ENCODE measurements at places on chromosomes 1 and 21.

- no peak for DNase-seq
Measured at GRCh38 chr1:153194331-153195050, 8.7 kb upstream of the LELP1 start.

- DNase-seq, result no peak
Measured at GRCh38 chr1:178784131-178784536, 59.1 kb downstream of the RALGPS2 start.

- no peak for DNase-seq
Measured at GRCh38 chr1:183896466-183897048, 91.6 kb downstream of the RGL1 start.

- no peak for DNase-seq
Measured at GRCh38 chr1:70003211-70003908, 202.0 kb downstream of the LRRC40 start.

GRCh38 chr21:26153758-26154157 lies 16.8 kb downstream of the APP start:
- DNase-seq, result peak; percentile 83

DNA sequence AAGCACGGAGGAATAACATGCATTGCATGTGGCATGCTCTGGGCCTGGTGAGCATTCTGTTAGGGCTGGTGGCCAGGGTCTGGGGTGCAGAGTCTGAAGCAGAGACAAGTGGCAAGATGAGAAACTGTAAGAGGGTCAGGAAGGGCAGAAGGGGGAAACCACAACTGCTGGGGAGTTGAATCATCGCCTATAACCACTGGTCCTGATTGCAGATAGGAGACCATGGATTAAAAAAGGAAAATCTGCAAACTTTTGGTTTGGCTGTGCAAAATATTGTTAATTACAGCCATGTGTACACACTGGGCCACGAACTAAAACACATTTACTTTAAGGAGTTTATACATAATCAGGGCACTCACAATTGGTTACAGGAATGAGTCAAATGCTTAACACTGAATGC lies 76.6 kb downstream of the TGFBR3 start:
- DNase-seq, result peak; percentile 74

- DNase-seq, result no peak
Measured at GRCh38 chr1:198764748-198765147, 125.9 kb downstream of the PTPRC start.

- DNase-seq, result no peak
Measured at GRCh38 chr1:40372658-40373322, 737 bp upstream of the SMAP2 start.

DNA sequence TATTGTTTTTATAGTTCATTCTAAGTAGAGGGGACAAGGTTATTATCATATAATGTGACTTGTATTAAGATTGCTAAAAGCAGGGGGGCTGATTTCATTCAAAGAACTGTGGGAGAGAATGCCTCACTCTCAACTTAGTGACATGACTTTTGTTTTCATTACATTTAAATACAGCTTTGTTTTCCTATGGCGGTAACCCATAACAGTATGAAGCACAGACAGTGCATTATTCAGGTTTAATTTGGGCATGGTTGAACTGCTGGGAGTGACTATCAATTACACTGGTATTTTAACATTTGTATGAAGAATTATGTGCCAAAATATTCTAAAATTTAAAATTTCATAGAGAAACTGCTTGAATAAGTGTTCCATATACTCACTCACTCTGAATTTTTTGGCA lies 637.3 kb downstream of the USP25 start:
- no peak for DNase-seq

GRCh38 chr1:227938911-227939790 lies 8.6 kb downstream of the WNT9A start:
- no peak for DNase-seq

DNA sequence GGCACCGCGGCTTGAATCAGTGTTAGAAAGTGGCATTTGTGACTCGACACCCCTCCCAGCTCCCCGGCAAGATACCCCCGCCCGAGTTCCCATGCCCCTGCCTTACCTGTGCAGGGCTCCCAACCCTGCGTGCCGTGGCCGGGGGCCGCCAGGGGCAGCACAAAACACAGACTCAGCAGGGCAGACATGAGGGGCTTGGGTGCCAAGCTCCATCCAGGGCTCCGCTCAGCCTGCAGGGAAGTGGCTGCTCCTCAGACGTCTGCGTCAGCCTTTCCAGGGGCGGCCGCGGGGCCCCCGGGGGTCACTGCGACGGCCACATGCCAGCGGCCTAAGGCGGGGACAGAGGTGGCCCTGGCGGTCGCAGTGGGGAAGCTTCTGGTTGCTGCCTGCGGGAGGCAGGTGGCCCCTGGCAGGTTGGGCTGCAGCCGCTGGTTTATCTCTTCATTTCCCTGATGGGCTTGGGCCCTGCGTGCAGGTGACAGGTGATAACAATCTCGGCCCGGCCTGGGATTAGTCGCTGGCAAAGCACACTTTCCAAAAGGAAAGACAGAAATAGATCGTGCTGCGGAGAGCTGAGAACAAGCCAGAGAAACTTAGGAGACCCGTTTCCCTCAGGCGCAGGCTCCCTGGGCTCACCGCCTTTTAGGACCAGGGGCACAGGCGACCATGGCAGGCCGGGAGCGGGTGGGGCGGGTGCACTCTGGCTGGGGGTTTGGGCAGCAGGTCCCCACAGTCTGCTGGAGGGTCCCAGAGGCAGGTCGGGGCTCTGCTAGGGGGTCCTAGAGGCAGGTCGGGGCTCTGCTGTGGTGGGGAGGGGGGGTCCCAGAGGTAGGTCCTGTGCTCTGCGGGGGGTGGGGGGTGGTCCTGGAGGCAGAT lies at the start of gene TSPEAR:
Gene TSPEAR (minus strand): TSS at position 246 of the 876 bp plus-strand sequence. CDS start 58 bp downstream, at position 188.
- no peak for DNase-seq

- no peak for DNase-seq
Measured at GRCh38 chr1:232238009-232238408, 391.9 kb downstream of the SIPA1L2 start.

DNA sequence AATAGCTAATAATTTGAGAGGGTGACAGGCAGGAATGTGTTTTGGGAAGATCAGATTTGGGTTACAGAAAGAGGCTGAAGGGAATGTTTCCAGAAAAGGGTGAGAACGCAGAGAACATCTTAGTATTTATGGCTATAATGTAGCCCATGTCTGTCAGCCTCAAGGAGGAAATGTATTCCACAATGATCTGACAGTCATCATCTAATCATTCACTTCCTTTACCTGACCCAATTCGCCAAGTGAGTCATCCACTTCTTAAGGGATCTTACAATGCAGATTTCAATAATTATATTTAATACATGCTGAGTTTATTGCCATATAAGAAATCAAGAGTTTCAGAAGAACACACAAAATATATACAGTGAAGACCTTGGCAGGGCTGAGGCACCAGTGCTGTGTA lies 10.8 kb downstream of the TRIM45 start:
- no peak for DNase-seq

DNA sequence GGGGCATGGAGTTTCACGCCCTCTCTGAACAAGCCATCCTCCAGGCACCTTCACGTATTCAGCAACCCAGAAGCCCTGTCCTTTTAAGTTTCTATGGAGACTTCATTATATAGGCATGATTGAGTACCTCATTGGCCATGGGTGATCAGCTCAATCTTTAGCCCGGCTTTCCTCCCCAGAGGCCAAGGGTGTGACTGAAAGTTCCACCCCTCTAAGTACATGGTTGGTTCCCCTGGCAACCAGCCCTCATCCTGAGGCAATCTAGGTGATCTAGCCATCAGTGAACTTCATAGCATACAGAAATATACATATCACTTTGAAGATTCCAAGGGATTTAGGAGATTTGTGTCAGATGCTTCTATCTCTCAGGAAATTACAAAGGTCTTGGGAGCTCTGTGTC lies 21.3 kb upstream of the DHX9 start:
- no peak for DNase-seq

DNA sequence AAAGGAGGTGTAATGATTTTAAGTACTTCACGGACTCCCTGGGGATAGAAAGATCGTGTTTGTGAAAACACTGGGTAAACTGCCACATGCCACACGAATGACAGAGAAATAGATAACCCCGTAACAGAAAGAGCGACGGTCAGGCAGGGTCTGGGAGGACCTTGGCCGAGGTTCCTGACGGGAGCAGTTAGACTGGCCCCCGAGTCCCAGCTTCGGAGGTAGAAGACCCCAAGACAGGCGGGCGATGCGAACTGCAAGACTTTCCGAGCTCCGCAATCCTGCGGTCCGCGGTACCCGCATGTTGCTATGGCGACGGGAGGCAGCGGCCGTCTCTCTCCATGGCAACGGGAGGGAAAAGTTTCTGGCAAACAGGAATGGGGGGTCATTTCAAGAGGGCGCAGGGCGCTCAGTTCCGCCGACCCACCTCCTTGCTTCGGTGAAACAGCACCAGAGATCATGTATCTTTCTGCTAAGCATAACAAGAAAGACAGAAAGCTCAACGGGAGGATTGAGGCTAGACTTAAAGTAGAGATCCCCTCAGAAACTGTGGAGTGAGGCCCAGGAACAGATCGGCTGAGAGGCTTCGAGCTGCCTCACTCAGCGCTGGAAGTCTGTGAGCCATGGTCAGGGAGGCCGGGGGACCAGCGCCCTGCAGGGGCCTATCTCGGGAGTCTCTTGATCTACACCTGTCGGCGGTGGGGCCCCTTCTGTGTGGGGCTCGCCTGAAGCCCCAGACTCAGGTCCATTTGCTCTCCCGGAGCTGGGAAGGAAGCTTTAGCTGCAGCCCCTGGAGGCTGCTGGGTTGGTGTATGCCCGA lies 685 bp upstream of the SYT6 start:
- peak; percentile 9 for DNase-seq

DNA sequence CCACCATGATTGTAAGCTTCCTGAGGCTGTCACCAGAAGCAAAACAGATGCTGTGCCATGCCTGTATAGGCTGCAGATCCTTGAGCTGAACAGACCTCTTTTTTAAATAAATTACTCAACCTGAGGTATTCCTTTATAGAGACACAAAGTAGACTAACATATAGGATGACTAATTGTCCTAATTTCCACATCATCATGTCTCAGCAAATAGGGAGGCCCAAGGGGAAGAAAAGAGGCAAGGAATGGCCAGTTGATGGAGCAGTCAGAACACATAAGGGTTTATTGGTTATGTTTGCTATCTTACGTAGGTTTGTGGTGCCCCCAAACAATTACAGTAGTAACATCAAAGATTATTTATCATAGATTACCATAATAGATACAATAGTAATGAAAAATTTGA lies 126.2 kb downstream of the RASAL2 start:
- no peak for DNase-seq

DNA sequence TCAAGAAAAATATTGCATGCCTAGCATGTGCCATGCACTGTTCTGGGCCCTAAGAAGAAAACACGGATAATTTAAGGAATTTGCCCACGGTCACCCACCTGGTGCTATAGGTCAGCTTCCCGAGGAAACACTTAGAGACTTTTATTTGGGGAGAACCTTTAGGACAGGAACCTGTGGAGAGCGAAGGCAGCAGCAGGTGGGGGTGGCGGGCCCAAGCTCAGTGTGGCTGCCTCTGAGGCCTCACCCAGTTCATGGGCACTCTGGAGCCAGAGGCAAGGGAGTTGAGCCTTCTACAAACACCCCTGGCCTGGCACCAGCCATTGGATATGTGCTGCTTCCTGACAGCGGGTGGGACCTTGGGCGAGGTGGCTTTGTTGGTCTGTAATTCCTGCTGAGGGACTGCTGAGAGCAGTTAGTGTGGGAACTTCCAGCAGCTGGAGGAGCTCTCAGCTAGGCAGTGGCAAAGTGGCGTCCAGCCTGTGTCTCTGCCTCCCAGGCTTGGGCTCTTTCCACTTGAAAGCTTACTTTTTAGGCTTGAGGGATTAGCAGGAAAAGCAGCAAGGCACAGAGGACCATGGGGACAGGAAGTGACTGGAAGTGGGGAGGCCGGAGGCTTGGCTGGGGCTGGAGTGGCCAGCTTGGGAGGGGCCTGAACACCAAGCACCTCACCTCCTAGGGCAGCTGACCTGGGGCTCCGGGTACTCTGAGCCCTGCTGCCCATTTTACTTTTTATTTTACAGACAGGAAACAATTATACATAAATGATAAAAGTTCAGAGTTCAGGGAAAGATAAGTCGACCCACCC lies 19.1 kb downstream of the MRPL37 start:
- peak; percentile 14 for DNase-seq

DNA sequence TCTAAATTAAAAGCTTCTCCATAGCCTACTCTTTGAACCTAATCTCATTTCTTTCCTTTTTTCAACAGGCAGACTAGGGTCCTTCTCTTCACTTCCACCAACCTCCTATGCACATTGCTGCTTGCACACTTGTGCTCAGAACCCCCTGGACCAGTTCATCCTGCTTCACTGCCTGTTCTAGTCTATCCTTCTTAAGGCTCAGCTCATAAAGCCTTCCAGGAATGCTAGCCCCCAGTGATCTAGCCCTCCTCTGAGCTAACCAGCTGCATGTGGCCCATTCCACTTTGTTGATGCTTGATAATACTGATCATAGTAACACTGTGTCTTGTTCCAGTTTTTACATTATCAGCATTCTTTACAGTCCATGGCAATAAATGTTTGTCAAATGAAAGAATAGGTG lies 22.9 kb upstream of the PHGDH start:
- no peak for DNase-seq

- no peak for DNase-seq
Measured at GRCh38 chr1:93029317-93029716, 49.8 kb upstream of the MTF2 start.

DNA sequence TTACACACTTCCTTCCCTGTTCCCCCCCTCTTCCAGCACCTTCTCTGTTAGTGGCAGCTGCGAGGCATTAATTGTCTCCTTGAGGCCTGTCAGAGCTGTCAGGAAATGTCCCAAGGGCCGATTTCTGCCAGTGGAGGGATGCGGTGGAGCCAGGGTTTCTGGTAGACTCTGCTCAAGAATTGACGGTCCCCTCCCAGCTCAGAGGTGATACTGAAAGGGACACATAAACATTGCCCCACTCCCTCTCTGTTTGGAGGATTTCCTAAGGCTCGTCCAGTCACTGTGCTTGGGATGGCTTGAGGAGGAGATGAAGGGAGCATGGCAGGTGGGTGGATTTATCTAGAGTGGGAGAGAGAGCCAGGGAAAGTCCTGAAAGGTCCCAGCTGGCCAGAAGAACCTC lies 61.4 kb upstream of the CD34 start:
- DNase-seq, result no peak
